ENCODE measurements at places on chromosomes 1 and 21. TPM values are rescaled to one million over a fixed set of nuclear protein-coding genes. Genes with fewer than 3 reads are reported as not detected.

GRCh38 chr1:22048351-22049192, 3.9 kb upstream of the CDC42 start:
- no peak for DNase-seq

The PUM1 gene
- 83.7 TPM for total RNA-seq

GRCh38 chr1:114113411-114114184, 40.1 kb downstream of the SYT6 start:
- peak; percentile 78 for DNase-seq

GRCh38 chr21:23543333-23543732, 2063.9 kb downstream of the MRPL39 start:
- DNase-seq: no peak

- no peak for DNase-seq
Measured at GRCh38 chr21:46409641-46410406, 48.9 kb upstream of the DIP2A start.
